ENCODE measurements at places on chromosomes 7 and 10.

DNA sequence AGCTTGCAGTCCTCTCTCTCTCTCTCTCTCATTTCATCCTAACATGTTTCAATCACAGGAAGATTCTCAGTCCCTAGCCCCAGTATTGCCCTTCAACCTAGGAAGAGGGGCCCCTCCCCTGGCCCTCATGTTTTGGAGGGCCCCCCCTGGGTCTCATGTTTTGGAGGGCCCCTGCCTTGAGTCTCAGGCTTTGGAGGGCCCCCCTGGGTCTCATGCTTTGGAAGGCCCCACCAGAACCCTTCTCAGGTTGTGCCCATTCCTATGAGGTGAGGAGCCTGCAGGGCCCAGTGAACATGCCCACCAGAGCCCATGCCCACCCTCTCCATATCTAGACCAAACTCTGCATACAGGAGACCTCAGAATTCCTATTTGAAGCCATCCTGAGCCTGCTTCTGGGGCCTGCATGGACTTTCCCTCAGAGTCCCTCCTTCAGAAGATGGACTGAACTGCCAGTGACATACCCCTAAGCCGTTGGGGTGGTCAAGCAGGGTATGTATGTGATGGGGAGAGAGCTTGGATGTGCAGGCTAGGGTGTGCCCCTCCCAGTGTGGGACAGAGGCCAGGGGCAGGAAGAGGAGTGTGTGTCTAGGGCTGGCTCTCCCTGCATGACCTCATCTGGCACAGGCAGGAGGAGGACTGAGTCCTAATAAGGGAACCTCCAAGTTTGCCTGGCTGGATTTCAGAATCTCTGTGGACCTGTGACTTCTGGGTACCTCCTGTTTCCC is 8.1 kb upstream of the VDAC2 start:
- DNase-seq: no peak

- no peak for DNase-seq
Observed at GRCh38 chr7:105297985-105298384, 90.7 kb downstream of the SRPK2 start.

GRCh38 chr7:8601121-8601520 is 167.7 kb downstream of the NXPH1 start:
- no peak for DNase-seq

- no peak for DNase-seq
Observed at GRCh38 chr7:107113866-107114265, 54.9 kb upstream of the HBP1 start.

- DNase-seq: no peak
Observed at GRCh38 chr10:20922033-20922432, 24.9 kb upstream of the NEBL start.

GRCh38 chr7:43754596-43754995 is 3.9 kb upstream of the BLVRA start:
- DNase-seq: no peak

- no peak for DNase-seq
Observed at GRCh38 chr10:79383974-79384606, 36.8 kb downstream of the PPIF start.

GRCh38 chr10:122368502-122369254 is 5.8 kb upstream of the PLEKHA1 start:
- DNase-seq: no peak

GRCh38 chr7:46522354-46522906 is 601.4 kb upstream of the IGFBP3 start:
- no peak for DNase-seq

DNA sequence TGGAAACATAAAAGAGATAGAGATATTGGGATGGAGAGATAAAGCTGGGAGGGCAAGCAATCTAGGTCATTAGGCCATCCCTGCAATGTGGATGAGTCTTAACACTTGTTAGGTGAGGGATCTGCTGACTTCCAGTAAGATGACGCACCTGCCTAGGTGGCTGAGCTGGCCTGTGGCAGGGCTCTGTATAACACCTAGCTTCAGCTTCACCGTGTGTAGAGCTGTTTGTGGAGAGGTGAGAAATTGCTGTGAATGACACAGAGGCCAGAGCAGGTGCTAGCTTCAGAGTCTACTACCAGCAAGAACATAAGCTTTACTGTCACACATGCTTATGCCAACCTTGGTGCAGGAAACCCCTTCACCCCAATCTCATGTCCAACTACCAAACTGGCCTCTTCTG is 1010.0 kb downstream of the TYW1 start:
- no peak for DNase-seq

DNA sequence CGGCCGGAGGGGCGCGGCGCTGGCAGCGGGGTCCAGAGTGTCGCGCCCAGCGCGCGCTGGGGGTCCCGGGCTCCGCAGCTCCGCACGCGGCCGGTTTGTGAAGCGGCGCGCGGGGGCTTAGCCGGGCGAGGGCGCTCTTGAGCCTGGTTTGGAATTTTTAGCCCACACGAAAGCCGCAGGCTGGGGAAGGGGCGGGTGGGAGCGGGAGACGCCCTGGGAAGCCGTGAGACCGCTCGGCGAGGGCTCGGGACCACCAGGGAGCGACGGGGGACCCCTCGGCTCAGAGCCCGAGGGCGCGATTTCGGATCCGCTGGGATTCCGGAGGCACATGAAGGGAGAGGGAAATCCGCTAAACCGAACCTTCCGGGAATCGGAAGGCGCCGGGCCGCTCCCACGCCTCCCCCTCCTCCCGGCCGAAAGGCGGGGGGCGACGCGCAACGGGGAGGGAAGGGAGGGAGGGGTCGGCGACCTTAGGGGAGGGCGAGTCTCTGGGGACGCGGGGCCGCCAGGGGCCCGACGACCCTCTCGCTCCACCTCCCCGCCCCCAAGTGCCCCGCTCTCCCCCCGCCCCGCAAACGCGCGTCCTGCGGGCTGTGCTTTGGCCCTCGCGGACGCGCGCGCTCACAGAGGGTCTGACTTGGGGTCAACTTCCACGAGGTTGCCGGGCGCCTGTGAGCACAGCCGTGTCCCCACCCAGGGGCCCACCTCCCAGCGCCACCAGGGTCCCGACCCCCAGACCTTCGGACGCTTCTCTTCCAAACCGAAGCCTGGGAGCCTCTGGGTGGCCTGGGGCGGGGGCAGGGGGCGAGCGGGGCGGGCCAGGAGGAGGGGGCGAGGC is 5.1 kb upstream of the ELFN1 start:
- DNase-seq: peak; percentile 21

GRCh38 chr7:98078197-98078870 is 28.3 kb upstream of the LMTK2 start:
- no peak for DNase-seq

DNA sequence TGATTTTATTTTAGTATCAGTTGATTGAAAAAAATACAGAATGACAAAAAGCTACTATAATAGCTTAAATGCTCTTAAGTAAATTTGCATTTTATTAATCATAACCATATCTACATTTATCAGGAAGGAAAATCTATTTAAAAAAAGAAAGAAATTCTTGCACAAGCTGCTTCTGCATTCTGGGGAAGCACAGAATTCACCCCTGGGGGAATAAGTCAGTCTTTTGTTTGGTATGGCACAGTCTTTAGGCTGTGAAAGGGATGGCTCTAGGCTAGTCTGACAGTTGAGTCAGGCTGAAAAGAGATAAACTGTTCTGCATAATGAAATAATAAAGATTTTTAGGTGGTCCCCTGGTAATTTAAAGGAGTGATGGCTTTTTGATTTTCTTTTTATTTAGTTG is 37.9 kb downstream of the HTR7 start:
- no peak for DNase-seq

GRCh38 chr10:79422178-79422892 is 23.1 kb downstream of the ZCCHC24 start:
- DNase-seq: no peak

DNA sequence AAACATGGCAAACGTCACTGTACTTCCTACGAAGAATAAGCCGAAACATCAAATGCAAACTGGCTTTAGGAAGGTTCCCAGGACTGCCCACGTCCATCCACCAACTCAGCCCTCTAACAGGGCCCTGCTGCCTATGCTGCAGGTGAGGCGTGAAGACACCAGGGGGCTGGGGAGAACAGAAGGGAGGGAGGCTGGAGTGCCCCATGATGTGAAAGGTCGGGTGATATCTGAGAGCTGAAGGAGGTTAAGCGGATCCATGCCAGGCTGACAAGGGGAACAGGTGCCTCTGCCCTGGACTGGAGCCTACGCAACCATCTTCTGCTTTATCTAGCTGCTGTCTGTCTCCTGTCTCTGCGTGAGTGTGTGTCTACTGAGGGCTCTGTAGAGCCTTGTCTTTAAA is 40.2 kb upstream of the ATP6V0A4 start:
- no peak for DNase-seq

GRCh38 chr10:44974628-44975430 is 3.8 kb downstream of the DEPP1 start:
- DNase-seq: peak; percentile 32

DNA sequence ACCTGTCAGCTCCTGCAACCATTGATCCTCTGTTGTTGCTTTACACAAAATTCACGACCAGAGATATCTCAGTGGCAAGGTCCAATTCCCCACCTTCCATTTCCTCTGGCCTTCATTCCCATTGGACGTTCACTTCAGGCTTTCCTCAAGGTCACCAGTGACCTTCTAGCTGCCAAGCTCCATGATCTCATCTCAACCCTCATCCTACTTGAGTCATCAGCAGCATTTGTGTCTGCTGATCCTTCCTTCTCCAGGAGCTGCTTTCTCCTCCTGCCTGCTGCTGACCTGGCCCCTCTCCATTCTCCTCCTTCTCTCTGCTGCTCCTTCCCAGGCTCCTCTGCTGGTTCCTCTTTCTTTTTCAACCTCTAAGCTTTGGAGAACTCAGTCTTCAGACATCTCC is 66.2 kb upstream of the C10orf90 start:
- no peak for DNase-seq

- no peak for DNase-seq
Observed at GRCh38 chr10:113007821-113008220, 57.8 kb downstream of the TCF7L2 start.

Measured in activated CD4-positive, CD25-positive, alpha-beta regulatory T cell (primary cell).